ENCODE measurements at places on chromosomes 12 and 14. TPM values are rescaled to one million over a fixed set of nuclear protein-coding genes. Genes with fewer than 3 reads are reported as not detected.

DNA sequence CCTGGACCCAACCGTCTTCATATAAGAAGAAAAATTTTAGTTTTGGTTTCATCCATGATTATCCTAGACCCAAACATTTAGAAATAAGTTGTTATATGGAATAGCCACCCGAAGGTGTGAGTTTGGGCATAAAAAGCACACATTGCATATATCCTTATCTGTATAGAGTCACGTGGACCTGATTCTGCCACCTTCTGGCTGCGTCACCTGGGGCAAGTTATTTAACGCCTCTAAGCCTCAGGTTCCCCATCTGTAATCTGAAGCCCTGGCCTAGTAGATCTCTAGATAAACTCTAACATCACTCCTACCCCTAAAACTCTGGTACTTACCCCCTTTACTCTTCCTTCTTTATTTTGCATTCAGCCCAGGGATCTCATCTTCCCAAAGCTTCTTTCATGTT, 14.3 kb upstream of the KRT5 start:
- DNase-seq, result no peak

DNA sequence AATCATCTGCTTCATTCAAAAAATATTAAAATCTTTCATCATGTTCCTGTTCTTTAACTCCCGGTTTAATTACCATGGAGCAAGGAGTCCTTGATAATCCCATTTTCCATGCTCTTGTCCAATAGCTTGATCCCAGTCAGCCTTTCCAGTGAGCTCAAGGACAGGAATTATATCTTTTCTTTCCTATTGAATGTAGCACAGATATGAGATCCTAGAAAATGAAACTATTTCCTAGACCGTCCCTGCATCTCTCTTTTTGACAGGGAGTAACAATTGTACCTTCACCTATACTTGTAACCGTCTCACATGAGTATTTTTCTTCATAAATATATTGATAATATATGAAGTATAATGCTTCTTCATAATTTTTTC, 35.6 kb downstream of the PIK3C2G start:
- DNase-seq, result no peak

DNA sequence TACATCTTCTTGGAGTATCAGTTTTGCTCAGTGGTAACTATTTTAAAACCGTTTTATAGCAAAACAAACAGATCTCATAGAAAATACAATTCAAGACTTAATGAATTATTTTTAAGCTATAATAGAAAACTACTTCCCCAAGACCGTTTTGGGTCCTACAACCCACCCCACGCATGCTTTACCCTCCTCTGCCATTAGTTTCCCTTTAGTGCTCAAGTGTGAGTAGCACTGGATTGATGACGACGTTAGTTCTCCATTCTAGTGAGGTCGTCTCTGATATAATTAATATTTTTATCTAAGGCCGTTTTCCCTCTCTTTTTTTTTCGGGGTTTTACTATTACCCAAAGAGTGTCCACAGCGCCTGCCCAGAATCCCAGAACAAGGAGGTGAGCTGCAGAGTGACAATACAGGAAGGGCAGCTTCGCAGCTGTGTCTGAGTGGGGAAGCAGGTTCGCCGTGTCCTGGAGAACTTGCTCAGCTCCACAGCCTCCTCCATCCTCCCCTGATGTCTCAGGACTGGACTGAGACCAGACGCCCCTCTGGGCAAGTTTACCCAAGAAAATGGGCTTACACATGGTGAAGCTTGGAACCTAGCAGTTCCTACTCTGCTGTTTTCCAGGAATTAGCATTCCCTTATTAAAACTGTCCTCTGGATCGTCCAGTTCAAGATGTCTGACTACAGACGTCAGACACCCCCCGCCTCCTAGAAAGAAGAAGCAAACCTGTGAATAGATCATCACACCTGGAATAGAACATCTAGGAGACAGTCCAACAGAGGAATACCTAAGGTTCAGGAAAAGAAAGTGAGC, 31.9 kb upstream of the MON2 start:
- DNase-seq, result no peak

DNA sequence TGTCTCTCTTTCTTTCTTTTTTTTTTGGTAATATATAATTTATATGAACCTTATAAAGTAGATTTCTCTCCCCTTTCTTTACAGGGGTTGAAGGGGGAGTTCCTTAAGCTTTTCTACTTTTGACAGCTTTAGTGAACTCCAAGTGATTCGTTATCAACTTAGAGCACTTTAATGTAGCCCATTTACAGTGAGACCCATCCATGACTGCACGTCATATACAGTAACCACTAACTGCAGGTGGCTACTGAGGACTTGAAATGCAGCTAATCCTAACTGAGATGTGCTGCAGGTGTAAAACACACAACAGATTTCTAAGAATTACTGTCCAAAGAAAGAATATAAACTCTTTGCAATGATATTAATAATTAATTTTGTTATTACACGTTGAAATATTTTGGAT, 582 bp downstream of the LRRIQ1 start:
- DNase-seq, result no peak

DNA sequence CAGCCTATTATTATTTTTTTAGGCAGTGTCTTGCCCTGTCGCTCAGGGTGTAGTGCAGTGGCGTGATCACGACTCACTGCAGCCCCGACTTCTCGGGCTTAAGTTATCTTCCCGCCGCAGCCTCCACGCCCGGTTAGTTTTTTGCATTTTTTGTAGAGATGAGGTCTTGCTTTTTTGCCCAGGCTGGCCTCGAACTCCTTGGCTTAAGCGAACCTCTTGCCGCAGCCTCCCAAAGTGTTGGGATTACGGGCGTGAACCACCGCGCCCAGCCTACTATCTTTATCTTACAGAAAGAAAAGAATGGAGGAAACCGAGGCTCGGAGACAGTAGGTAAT, 507 bp upstream of the PTPN11 start:
- DNase-seq, result no peak

DNA sequence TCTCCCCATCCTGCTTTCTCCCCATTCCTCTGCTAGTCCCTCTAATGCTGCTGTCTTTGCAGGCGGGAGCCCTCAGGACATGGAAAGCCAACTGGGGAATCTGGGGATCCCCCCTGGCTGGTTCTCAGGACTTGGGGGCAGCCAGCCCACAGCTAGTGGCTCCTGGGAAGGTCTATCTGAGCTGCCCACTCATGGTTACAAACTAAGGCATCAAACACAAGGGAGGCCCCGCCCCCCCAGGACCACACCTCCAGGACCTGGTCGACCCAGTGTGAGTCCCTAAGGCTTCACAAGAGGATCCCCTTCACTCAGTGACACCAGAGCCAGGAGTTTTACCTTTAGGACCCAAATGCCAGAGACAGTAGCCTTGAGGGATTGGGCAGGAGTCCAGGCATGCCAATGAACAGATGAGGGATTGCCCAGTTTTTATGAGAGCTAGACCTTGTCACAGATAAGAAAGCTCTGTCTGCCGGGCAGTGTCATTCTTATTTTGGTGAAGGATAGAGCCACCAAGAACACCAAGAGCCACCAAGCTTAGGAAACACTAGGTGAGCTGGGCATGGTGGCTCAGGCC, 8.0 kb upstream of the CPNE6 start:
- DNase-seq, result no peak

- DNase-seq, result no peak
Observed at GRCh38 chr12:63889721-63890509, 45.4 kb downstream of the SRGAP1 start.

DNA sequence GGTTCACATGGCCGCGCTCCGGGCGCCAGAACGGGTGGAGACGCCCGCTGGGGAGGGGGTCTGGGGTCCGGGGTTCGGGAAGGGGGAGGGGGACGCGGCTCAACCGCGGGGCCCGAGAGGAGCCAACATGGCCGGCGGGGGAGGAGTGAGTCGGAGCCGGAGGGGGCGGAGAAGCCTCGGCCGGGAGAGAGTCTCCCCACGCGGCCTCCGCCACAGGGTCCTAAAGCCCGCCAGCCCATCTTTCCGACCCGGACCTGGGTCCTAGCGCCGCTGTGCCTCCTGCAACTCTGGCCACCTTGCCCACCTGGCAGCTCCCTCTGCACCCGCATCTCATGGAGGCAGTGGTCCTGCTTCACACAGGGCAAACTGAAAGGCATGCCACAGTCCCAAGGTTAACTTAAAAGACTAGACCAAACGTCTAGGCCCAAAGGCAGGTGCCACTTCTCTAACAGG, at the start of gene BAZ2A:
Gene BAZ2A, minus strand, starts transcription at position 147 of the 453 bp plus-strand sequence. CDS start 12,796 bp downstream, outside the sequence.
- peak; percentile 90 for DNase-seq

The ACSS3 gene
- 24.4 TPM for total RNA-seq

The TAS2R9 gene
- not detected for total RNA-seq

Data from mucosa of gallbladder (tissue), 1 donor.